ENCODE measurements at places on chromosomes 12 and 14.

GRCh38 chr12:67270622-67271021 lies 1.5 kb downstream of the CAND1 start:
- DNase-seq, result no peak

- no peak for DNase-seq
Observed at GRCh38 chr14:68147303-68147702, 327.7 kb downstream of the RAD51B start.

DNA sequence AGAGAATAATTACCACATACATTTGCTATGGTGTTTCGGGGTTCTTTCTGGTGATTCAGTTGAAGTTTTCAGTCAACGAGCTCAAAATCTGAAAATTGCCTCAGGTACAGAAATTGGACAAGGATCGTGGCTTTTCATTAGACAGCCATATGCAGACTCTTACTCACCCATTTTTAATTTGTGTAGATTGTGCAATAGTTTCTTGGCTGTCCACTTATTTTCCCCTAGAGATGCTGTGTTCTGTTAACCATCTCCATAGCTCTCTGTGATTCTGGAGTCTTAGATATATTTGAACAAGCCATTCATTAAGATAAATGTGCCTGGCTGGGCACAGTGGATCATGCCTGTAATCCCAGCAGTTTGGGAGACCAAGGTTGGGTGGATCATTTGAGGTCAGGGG lies 497.1 kb upstream of the RPL10L start:
- no peak for DNase-seq

DNA sequence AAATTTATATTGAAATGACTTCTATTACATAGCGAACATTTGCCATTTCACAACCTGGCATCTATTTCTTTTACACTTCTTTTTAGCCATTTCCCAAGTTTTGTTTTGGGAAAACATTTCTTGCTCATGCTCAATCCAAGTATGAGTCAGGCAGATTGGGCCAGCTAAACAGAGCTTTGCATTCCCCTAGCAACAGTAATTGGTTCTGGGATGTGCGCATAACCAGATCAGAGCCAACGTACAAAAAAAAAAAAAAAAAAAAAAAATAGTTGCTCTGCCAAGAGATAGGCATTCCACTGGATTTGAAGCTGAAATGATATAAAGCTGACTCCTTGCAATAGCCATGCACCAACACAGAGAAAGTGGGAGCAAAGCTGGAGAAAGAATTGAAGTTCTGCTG lies 37.5 kb downstream of the PLCZ1 start:
- no peak for DNase-seq

DNA sequence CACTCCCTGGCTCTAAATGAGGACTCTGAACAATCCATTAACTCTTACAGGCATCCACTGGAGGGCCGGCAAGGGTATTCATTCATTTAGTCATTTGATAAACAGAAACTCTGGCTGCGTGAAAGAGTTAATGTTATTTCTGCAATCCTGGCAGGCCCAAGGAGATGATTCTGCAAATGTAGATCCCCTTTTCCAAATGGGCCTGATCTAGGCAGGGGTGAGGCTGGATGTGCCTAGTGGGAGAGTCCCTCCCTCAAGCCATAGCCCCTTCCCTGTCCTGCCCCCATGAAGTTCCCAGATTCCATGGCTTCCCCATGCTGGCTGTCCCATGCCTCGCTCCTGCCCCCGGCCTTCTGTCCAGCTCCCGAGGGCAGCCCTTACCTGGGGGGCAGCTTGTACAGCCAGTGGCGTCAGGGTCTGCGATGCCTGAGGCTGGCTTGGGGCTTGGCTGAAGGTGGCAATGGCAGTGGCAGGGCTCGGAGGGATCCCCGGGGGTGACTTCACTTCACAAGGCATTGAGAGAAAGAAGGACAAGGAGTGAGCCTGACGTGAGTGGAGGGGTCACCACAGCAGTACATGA lies 18.4 kb downstream of the POU6F1 start:
- no peak for DNase-seq

All from stimulated activated CD8-positive, alpha-beta memory T cell treated with anti-CD3 and anti-CD28 coated beads, Interleukin-7, amount 100 ng/mL, for 1 hour (primary cell).